A549 treated with GW870086 at 1 μM for 4 hours (cell line): ENCODE measurements at places on chromosomes 7 and 10. TPM values are rescaled to one million over a fixed set of nuclear protein-coding genes. Genes with fewer than 3 reads are reported as not detected.

Gene ENKUR
- 0.12 to 0.29 TPM (median 0.21 TPM) in 5 replicates for total RNA-seq

Gene GJC3
- 0.12 to 0.43 TPM (median 0.23 TPM) in 4 of 5 replicates, not detected in the other for total RNA-seq

Gene COL26A1
- total RNA-seq, result 0.36 to 0.83 TPM (median 0.60 TPM) in 5 replicates

Gene SGPL1
- total RNA-seq, result 25.3 to 32.0 TPM (median 29.0 TPM) in 5 replicates

Gene NPSR1
- total RNA-seq, result not detected in 5 replicates

Gene TRUB1
- 11.8 to 17.3 TPM (median 14.7 TPM) in 5 replicates for total RNA-seq

Gene THSD7A
- 1.3 to 3.0 TPM (median 2.2 TPM) in 5 replicates for total RNA-seq

Gene POU6F2
- total RNA-seq, result not detected in 5 replicates

Gene PFKP
- total RNA-seq, result 542 to 623 TPM (median 607 TPM) in 5 replicates

Gene CRHR2
- total RNA-seq, result 0.05 to 0.07 TPM in 2 of 5 replicates, not detected in the others

Gene HOXA7
- total RNA-seq, result 3.7 to 4.8 TPM (median 4.6 TPM) in 5 replicates

Gene OPALIN
- total RNA-seq, result not detected in 5 replicates

Gene FAM20C
- total RNA-seq, result 31.4 to 46.7 TPM (median 43.9 TPM) in 5 replicates

Gene ITGA8
- total RNA-seq, result not detected in 5 replicates

Gene TSPAN33
- 4.6 to 6.8 TPM (median 6.5 TPM) in 5 replicates for total RNA-seq

Gene CALML5
- total RNA-seq, result not detected in 5 replicates

Gene GDF2
- total RNA-seq, result not detected in 5 replicates

Gene SRGN
- total RNA-seq, result 92.1 to 132 TPM (median 99.4 TPM) in 5 replicates

Gene POT1
- total RNA-seq, result 11.3 to 16.2 TPM (median 15.5 TPM) in 5 replicates

Gene TLX1
- not detected in 5 replicates for total RNA-seq

Gene CHN2
- 0.22 TPM in 1 of 5 replicates, not detected in the others for total RNA-seq

Gene AGR2
- total RNA-seq, result 104 to 168 TPM (median 145 TPM) in 5 replicates

Gene TMEM270
- total RNA-seq, result 0.32 TPM in 1 of 5 replicates, not detected in the others

Gene TMEM196
- total RNA-seq, result not detected in 5 replicates

Gene PLXNA4
- total RNA-seq, result 0.73 to 1.6 TPM (median 1.1 TPM) in 5 replicates

Gene EIF5AL1
- total RNA-seq, result 1.8 to 3.7 TPM (median 2.0 TPM) in 5 replicates

Gene CASTOR2
- total RNA-seq, result 3.9 to 5.0 TPM (median 4.4 TPM) in 5 replicates
